ENCODE measurements at places on chromosomes 1 and 21.

DNA sequence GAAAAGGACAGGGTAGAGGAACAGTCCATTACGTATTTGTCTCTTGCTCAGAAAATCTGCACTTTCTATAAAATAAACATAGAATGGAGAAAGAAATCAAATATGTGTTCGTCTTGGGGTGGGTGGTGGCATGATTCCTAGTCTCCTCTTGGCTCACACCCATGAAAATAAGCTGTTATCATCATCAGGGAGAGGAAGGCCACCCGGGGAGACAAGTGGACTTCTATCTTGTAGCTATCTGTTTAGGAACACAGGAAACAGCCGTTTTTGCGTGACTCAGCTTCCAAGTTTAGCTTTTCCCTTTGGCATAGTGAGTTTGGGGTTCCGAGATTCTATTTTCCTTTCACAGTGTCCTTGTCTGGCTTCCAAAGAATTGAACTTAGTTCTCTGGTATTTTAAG, 622.3 kb downstream of the PTPRU start:
- DNase-seq = no peak

DNA sequence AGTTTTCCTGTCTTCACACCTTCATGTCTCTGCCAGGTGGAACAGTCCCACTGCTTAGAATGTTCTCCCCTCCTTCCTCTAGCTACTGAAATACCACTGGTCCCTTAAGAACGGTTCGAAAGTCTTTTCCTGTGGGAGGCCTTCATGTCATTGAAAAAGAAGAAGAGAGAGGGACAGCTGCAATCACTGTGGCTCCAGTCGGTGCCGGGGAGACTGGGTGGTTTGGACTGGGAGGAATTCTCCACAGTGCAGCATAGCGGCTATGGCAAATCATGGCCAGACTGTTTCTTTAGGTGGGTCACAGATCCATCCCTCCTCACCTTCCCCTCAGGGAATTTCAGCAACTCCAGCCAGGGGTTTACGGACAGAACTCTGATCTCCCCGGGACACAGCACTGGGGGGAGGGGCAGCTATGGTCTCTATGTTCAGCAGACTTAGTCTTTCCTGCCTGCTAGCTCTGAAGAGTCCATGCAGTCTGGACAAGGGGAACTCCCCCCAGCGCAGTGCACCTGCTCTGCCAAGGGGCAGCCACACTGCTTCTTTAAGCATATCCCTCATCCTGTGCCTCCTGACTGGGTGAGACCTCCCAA, 567.2 kb downstream of the SMYD3 start:
- DNase-seq = no peak

- DNase-seq = no peak
Observed at GRCh38 chr1:201648066-201648906, 109.4 kb downstream of the NAV1 start.

DNA sequence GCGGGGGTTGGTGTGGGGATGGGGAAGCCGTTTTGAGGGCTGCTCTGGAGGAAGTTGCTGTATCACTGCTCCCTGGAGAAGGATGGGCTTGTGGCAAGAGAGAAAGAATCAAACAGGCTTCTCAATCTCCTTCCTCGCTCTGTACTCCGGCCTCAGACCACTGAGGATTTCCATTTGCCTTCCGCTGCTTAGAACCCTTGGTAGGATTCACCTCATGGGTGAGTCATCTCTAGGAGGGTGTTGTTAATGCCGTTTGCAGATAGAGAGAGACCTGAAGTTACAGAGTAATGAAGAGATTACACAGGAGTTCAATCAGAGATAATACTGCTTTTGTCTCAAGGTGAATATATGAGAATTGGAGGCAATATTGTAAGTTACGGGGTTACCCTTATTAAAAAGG, 15.3 kb downstream of the SLC35F3 start:
- DNase-seq = no peak

GRCh38 chr21:35127851-35128250, 78.7 kb upstream of the RUNX1 start:
- no peak for DNase-seq

DNA sequence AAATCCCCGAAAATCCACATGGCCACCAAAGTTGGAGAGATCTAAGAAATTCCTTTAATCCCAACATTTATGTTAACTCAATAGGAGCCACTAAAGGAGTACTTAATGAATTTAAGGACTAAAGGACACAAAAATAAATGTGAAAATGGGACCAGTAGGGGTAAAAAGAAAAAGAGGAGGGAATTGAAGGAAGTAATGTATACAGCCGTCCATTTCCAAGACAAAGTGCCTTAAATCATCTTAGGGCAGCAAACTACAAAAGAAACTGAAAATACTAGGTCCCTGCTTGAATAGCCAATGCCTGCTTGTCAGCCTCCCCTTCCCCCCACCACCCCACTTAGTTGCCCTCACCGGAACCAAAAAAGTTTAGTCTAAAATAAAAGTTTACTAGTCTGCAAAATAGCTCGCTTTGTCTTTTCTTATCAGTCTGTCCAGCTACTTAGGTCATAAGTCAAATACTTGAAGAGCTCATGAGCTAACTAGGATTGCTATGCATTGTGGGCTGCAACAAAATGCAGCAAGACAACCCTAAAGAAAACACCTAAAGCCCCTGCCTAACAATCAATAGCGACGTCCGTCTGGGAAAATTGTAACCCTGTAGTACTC, 66.3 kb upstream of the TLR5 start:
- no peak for DNase-seq

Data from NT2/D1 (cell line).